ENCODE measurements at places on chromosomes 6 and 20.

- no peak for DNase-seq
Observed at GRCh38 chr6:127582777-127583462, 5.9 kb downstream of the C6orf58 start.

DNA sequence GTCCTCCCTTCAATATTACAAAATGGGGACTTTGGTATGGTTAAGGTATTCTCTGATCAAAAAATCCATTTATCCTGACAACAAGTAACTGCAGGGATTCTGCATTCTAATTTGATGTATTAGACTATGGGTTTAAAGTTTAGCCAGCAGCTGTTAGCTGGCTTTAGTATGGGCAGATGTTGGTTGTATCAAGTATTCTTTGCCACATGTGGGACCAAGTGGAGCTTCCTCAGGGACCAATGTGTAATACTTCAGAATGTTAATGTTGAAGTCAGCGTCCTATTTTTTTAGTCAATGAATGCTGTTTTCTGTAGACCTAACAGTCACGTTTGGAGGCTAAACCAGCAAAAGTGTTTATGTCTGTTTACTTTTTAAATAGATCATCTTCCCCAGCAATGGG, 41.4 kb downstream of the MOXD1 start:
- DNase-seq = no peak

DNA sequence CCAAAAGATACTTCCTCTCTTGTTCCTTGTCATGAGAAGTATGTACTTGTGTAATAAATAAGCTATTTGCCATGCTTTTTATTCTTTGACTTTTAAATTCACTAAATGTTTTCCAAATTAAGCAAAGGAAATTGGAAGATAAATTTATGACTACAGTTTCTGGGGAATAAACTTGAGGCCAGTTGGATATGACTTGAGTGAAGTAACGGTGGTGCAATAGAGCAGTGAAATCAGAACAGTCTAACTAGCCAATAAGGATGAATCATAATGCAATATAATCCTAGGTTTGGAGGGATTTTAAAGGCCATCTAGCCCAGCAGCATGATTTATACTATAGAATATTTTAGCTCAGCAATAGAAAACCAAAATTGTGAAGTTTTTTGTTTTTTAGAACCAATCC, 183.8 kb upstream of the TCF21 start:
- DNase-seq = no peak

DNA sequence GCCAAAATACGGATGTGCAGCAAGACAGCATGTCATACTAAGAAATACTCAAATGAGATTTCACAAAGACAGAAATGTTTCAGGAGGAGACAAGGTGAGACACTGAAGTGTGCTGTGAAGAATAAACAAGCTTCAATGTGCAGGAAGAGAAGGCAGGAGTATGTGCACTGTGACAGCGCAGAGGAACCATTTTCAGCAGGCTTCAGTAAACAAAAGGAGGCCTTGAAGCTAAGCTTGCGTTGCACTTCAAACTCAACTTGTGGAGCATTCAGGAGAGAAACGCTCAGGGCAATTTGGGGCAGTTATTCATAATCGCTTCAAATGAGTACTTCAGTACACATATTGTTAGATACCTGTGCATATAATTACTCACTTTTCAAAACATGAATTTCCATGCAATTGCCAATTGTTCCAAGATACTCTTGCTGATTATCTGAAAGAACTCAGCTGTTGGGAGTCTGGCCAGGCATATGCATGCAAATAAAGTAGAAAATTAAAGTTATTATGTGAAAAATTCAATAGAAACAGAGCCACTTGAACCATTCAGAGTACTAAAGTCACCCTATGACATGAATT, 234.2 kb upstream of the OPRM1 start:
- DNase-seq = no peak

DNA sequence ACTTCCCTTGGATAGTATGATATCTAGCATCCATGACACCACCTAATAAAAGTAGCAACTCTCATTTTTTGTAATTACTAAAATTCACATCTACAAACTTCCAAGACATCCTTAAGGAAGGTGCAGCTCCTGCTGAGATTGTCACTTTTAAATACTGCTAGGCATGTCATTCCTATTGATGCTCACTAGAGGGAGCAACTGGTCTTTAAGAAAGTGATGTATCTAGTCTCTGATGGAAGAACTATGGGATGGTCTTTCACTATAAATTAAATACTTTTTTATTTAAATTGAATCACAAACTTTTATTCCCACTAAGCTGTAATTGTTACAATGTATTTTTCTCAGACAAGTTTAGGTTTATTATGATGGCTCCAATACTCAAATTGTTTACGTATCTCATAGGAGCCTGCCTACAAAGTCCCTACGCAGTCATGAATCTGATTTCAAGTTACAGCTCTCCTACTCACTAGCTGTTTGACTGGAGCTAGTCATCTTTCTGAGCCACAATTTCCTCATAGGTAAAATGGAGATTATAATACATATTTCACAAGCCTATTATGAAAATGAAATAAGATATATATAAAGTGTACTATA, 8.1 kb upstream of the TSPYL1 start:
- no peak for DNase-seq

- DNase-seq = no peak
Observed at GRCh38 chr6:84172574-84172973, 54.9 kb downstream of the CEP162 start.

DNA sequence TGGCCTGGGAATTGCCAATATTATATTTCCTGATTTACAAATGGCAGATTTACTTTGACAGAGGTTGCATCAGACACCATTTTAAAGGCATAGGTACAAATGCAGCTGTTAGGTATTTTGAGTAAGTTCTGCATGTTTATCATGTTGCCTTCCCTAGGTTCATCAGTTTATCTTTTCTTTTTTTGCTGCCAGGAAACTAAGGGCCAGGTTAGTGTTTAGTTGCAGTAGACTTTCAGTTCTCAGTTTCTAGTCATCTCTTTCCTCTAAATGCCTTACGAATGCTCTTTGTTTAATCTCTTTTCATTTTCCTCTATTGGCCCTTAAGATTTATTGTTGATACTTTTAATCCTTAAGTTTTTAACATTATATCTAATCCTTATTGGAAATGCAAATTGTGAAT, 129.9 kb downstream of the SMAP1 start:
- DNase-seq = no peak

- no peak for DNase-seq
Observed at GRCh38 chr6:79513111-79513510, 24.1 kb downstream of the LCA5 start.

DNA sequence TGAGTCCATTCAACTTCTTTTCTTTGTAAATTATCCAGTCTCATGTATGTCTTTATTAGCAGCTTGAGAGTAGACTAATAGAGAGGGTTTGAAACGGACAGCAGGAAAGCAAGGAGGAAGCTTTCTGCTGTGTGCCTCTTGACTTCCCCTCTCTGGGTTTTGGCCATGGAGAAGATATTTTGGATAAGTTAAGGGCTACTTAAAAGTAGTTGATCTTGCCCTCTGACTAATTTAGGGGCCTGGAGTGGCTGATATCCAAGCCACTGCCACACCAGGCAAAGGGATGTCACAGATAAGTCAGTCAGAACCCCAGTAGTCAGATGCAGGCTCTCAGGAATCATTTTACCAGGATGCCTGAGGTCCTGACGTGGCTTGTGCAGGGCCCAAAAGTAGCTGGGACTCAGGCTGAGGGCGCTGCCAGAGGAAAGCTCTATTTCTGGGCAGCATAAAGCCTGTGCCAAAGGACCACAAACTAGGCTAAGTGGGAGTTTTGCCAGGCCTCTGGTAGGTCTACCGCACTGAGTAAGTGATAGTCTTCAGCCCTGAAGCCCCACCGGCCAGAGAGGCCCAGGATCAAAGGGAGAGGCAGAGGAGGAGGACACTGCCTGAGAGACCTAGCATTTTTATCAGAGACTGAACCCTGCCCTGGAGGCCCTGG, 41.6 kb upstream of the IYD start:
- DNase-seq = no peak

GRCh38 chr6:52403627-52404026, 16.5 kb upstream of the EFHC1 start:
- no peak for DNase-seq

DNA sequence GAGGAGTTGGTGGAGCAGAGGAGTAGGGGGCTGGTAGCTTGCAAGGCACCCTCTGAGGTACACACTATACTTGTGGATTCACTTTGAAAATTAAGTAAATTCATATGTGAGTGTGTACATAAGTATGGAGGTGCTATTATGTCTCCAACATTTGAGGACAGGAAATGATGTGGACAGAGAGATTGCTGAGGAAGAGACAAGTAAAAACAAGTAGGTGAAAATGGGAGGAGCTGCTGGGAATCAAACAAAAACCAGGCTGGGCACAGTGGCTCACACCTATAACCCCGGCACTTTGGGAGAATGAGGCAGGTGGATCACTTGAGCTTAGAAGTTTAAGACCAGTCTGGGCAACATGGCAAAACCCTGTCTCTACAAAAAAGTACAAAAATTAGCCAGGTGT, 69.2 kb upstream of the LYRM2 start:
- DNase-seq = no peak

DNA sequence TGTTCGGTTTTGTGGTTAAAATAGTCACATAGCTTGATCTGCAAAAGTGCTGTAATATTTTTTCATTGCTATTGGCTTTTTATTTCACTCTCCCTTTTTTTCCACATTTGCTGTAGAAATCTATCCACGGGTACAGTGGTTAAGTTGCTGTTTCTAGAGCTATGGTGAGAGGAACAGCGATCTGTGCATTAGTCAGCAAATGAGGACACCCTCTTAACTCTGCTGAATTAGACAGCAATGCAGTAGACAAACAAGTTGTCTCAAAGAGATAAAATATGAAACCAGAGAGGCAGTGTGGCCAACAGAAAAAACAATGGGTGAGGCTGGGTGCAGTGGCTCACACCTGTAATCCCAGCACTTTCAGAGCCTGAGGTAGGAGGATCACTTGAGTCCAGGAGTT, 17.6 kb upstream of the SYNJ2 start:
- no peak for DNase-seq

DNA sequence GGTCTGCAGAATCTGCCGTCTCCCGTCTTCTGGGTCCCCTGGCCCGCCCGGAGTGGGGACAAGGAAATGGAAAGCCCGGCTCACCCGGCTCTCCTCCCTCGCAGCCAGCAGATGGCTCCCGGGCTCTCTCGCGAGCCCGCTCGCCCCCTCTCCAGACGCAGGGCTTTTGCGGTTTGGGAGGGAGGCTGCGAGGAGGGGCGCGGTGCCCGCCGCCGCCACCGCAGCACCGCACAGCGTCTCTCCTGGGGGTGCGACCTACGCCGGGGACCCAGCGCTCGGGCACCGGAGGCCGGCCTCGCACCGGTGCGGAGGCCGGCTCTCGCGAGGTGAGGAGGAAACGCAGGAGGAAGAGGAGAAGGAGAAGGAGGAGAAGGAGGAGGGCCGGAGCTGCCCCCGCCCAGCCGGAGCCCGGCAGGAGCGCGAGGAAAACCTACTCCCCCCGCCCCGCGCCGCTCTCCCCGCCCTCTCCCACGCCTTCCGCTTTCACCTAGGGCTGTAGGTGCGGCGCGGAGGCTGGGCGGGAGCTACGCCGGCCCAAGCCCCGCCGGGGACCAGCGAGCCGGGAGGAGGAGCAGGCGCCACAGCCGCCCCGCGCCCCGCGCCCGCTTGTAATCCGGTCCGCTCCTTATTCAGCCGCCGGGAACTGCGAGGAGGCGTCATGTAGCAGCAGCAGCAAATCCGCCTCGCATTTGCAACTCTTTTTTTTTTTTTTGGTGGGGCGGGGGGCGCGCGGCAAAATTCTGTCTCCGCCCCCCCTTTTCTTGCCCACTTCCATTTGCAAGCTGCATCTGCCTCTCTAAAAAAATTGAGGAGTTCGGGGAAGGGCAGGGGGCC, at the start of gene CARMIL1:
Gene CARMIL1 (plus strand): TSS at position 461 of the 834 bp plus-strand sequence. CDS start 422 bp downstream, outside the sequence.
- peak; percentile 57 for DNase-seq

DNA sequence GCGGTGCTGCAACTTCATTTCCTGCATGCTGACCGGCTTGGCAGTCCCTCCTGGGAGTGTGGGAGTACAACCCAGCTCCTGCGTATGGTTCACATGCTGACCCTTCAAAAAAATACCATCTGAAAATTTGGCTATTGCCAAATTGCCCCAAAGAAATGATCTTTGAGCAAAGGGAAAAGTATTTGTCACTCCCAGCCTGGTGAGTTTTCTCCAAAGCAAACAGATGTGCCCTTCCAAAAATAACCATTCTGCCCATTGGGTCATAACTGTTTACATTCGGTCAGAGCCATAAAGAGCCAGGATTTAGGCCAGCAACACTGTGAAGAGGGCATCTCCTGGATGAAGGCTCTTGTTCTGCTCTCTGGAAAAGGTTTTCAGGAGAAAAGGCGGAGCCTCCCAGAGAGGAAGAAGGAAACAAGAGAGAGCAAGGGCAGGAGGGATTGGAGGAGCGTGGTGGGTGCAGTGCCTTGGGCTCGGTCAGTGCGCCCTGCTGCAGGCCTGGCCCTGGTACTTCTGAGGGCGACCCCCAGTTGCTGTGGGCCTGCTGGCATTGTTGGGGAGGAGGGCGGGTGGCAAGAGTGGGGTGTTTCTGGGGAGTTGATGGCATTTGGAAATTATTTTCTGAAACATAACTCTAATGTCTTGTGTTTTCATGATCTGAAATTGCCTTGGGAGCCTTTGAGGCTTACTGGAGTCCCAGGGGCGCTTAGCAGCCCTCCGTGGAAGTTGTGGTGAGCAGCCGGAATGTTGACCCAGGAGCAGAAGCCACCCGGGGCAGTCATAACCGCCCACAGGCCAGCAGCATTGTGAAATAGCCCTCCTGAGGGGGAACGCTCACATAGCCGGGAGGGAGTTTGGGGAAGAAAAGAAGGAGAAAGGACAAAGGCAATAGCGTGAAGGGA, 248.4 kb downstream of the MYLK4 start:
- DNase-seq = no peak

DNA sequence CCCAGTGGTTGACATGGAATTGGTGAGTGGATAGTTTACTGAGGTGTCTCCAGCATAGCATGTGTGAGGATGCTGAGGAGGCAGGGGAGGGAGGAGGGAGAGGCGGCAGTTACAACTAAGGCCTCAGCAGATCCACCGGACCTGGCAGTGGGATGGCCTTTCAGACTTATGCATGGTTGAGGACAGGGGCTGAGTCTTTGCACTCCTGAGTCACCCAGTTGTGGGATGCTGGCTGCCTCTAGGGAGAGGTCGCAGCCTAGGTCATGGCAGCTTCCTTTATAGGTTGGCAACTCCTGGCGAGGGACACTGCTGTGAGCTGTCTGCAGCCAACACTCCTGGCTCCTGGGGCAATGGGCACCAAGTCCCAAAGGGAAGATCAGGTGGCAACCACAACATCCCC, 380.3 kb downstream of the PREX1 start:
- DNase-seq = no peak

- no peak for DNase-seq
Observed at GRCh38 chr6:18362058-18362561, 25.0 kb upstream of the RNF144B start.

GRCh38 chr6:37139230-37139962, 30.6 kb upstream of the PIM1 start:
- no peak for DNase-seq

Data from tibial nerve (tissue), 4 donors.